ENCODE measurements at places on chromosomes 7 and 10.

DNA sequence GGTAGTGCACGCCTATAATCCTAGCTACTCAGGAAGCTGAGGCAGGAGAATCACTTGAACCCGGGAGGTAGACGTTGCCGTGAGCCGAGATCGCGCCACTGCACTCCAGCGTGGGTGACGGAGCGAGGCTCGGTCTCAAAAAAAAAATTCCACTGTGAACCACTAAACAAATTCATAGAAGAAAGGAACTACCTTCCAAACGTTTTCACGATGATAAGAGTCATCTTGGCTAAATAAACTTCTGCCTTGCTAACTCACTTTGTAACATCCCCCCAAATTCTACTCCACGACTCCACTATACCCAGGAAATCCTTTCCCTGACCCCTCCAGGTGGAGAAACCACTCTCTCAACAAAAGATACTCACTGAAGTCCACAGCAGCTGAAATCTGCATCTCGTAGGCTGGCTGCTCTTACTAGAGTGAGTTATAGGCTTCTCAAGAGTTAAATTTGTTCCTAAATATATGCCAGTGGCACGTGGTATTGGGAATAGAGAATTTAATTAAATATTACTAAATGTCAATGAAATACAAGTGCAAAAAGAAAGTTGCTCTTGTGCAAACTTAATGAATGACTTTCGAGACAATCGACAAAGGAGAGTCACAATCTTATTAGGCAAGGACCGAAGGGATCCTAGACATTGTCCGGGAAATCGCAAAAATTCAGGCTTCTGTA, 1.6 kb upstream of the GTF2I start:
- DNase-seq, result no peak

DNA sequence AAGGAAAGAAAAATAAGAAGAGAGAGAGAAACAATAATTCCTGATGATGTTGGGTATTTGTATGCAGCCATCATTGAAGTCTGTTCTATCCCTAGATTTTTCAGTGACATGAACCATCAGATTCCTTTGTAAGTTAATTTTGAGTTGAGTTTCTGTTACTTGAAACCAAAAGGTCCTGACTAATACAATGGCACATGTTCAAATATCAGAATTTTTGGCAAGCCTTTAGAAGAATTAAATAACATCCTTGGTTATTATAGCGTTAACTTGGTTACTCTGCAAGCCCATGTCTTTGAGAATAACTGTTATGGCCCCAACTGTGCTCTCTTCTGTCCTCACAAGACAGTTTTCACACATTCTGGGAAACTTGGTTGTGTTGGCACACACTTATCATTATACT, 66.5 kb downstream of the SYPL1 start:
- no peak for DNase-seq

DNA sequence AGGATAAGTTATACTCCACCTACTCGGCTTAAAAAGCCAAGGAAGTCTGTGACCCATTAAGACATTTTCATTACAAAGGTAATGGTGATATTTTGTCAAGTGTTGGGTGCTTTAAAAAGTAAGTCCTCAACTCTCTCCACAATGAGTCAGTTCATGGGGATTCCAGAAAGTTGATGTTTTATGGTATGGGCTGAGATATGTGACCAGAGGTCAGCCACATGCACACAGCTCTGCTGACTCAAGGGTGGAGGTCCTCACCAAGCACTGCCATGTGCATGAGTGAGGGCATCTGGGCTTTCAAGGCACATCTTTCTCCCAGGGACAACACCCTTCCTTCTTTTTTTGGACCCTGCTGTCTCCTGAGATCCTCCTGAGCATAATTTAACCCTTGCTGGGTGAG, 292.9 kb downstream of the PTEN start:
- no peak for DNase-seq

DNA sequence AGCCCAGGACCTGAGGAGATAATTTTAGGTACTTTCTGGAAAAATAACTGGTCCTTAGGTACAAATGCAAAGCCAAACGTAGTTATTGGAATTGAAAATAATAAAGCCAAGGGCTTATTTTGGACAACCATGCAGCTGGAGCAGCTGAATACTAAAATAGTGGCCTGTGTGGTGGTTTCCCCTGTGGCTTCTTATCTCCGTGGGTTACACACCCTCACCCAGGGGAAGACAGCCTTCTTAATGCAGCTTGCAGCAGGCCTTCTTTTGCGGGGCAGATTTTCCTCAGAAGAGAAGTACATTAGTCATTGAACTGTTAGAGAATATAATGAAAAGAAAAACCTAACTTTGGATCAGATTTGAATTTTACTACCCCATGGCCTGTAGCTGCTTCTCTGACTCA, 133.5 kb downstream of the ST7 start:
- DNase-seq, result no peak

DNA sequence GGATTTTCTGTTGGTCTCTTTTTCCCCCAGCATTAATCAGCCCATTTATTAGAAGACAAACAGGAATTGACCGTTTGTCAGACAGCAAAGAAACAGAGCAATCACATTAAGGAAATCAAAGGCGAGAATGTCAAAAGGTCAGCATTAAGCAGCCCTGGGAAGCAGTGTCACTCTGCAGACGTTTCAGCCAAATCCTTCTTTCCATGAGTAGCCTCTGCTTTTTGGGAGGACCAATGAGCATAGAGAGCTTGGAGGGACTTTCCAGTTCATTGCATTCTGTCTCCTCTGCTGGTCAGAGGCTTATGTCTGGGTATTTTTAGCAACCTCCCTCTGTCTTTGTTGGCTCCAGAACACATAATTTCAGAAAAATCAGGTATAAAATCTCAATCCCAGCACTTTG, 481.4 kb downstream of the GALNT17 start:
- no peak for DNase-seq

DNA sequence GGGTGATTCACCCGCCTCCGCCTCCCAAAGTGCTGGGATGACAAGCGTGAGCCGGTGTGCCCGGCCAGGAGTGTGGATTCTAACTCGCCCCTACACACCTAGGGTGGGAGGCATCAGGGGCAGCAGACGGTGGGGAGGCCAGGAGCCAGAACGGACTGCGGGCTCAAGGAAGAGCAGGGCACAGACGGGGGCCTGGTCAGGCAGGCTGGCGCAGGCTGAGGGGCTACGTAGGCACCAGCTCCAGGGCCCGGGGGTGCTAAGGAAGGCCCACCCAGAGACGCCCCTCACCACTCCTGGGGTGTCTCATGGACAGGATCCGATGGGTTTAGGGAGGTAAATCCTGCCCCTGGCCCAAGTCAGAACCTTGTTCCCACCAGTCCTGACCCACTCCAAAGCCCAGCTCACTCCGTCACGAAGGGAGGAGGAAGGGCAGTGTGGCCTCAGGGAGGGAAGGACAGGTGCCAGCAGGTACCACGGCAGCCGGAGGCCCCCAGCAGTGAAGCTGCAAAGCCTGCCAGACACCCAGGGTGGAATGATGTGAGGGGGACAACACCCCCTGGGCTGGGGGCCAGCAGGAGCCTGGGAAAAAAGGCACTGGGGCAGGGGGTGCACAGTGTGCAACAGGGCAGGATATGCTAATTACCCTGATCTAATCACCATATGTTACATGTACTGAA, 251.4 kb downstream of the MAD1L1 start:
- DNase-seq, result no peak

DNA sequence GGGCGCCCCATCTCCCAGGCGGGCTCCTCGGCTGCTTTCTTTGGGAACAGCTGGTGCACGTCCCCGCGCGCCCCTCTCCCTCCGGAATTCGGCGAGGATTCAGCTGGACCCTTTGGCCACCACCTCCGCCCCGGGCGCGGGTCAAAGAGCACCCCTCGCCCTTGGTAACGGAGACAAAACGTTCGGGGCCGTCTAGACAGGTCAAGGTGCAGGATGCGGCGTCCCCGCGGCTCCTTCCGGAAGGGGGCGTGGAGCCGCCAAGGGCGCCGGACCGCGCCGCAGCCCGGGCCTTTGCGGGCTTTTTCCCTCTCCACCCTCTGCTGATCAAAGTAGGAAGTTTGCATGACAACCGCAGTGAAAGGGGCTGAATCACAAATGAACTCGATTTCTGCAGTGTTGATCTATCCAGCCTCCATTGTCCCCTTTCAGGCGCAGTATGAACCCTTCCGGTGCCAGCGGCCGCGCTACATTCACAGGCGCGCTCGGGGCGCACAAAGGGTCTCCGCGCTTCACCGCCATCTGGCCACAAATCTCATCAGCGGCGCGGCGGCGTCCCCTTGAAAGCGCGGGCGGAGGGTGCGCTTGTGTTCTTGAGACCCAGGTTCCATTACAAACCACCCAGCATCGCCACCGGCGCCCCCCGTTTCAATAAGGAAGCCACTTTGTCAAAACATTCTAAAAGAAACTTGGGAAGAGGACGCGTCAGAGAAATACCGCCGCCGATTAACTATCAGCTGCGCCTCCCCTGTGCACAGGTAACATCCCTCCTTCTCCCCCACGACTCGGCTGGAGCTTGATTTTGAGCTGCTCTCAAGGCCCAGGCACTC, 36.4 kb downstream of the CNPY1 start:
- DNase-seq, result no peak

DNA sequence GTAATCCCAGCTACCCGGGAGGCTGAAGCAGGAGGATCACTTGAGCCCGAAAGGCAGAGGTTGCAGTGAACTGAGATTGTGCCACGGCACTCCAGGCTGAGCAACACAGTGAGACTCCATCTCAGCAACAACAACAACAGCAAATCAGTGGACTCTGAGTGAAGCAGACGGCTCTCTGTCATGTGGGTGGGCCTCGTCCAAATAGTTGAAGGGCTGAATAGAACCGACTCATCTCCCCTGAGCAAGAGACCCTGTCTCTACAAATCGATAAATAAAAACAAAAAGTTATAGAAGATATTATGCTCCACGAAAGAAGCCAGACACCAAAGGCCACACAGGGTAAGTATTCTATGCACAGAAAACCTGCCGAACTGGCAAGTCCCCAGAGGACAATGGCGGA, 45.9 kb downstream of the UNCX start:
- DNase-seq, result no peak

GRCh38 chr7:38453826-38454225, 177.3 kb downstream of the AMPH start:
- no peak for DNase-seq

DNA sequence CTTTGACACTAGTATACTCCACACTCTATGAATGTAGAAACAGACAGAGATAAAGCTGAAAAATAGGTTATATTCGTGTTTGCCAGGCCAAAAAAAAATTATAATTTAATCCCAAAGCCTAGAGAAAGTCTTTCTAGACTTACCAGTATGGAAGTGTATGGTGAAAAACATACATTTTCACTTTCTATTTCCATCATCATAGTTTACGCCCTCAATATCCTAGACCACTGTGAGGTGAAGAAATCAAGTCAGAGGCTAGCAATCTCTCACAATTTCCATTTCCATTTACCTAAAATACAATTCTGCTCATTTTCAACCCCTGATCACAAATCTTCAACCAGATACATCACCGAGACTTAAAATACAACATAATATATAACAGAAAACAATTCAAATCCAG, 16.2 kb downstream of the GPR22 start:
- no peak for DNase-seq

DNA sequence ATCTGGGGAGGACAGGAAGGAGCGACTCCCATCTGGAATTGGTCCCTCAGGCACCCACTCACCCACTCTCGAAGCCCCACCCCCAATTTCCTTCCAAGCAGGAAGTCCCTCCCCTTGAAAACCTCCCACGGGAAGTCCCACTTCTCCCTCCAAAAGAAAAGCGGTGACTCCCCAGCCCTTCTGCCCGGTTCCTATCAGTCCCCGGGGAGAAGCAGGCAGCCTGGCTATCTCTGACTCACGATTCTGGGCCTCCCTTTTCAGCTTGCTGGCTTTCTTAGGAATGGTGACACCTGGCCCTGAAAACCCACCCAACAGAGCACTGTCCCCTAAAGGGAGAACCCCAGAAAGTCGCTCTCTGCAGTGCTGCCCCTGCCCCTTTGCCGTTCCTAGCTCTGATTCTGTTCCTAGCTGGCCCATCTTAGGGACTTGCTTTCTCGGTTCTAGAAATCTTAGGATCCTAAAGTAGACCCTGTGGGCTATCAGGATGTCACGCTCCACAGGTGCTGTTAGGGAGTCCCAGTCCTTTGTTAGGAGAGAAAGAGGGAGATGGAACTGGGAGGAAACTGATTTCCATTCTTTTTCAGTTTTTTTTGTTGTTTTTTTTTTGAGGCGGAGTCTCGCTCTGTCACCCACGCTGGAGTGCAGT, 6.0 kb downstream of the TSC22D4 start:
- DNase-seq, result no peak

DNA sequence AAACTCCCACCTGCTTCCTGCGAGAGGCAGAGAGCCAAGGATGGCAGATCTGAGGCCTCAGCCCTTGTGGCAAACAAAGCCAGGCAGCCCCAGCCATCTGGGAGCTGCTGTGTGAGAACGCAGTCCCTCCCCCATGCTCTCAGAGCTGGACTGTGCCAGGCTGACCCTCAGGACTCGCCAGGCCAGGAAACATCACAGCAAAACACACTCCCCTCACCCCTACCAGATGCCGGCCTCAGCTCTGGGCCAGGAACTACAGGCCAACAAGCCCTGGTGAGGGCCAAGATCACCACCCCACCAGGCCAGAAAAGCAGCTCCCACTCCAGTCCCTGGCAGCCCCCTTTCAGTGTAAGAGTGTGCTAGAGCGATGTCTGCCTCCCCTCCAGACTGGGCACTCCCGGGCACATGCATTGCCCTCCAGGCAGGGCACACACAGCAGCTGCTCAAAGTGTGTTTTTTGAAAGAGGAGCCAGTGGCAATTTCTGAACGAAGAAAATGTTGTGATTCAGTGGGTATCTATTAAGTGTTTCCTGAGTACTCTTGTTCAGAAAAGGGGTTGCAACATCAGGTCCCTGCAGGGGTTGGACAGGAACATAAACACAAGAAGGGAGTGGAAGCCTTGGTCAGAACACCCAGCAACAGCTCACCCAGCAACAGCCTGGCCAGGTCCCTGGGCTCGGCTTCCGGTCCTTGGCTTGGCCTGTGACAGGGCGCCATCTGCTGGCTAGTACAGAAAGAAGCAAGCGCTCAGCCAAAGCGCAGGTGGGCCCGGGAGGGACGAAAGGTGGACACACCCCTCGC, 18.3 kb downstream of the LRRC20 start:
- DNase-seq, result peak; percentile 77

DNA sequence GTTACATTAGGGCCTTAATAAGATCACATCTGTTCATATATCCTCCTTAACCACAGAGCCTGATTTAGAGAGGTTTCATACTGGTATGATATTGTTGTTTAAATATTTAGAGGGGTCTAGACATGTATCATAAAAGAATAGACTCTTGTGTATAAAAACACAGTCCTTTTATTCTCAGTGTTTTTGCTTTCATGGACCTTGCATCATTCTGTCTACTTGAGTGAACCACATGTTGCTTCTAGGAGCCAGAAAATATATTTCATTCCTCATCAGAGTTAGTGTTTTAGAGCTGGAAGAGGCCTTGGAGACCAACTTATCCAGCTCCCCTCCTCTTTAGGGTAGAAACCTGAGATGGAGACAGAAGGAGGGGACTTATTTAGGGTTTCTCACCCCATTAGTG, 312.8 kb downstream of the LRMDA start:
- DNase-seq, result no peak

DNA sequence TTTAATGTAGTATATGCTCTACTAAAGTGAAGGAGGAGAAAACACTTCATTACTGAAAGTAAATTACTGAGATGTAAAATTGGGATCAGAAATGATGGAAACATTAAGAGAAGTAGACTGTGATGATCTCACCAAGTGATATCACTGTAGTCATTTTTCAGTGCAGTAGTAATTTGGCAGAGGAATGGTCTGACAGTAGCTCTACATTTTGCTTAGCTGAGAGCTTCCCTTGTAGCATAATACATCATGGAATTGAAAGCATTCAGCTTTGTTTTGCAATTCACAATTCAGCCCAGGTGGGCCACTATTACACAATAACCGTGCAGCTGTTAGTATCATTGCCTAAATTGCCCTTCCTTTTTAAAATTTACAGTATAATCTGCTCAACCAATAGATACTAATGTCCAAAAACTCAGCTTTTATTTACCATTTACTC, 19.4 kb upstream of the CABCOCO1 start:
- no peak for DNase-seq

- no peak for DNase-seq
These were observed 32.2 kb downstream of the BAIAP2L1 start for GRCh38 chr7:98368716-98369115.

All from stimulated activated CD4-positive, alpha-beta T cell treated with anti-CD3 and anti-CD28 coated beads, Interleukin-1b, Interleukin-23, amount 100 ng/mL, for 4 hours (primary cell).